ENCODE measurements at places on chromosomes 11 and 22.

DNA sequence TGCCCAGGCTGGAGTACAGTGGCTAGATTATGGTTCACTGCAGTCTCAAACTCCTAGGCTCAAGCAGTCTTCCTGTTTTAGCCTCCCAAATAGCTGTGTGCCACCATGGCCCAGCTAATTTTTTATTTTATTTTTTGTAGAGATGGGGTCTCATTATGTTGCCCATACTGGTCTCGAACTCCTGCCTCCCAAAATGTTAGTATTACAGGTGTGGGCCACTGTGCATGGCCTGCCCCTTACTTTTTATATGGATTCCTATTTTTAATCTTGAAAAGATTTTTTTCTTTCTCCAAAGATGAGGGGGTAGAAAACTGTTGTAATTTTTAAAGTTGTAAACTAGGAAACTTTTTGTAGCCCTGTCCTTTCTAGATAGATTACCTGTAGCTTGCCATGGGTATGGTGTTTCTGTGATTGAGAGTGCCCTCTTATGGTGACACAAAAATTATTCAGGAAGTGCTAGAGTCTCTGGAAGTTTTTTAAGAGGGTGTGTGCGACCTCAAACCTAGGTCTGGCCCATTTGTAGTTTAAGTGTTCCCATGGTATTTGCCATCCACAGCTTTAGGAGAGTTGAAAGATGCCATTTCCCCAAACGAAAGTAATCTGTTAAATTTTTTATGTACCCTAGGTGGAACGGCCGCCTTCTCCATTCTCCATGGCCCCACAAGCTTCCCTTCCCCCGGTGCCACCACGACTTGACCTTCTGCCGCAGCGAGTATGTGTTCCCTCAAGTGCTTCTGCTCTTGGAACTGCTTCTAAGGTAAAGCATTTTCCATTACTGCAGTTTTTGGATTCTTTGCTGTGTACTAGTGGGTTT, 32.4 kb downstream of the MCAM start:
- DNase-seq, result peak; percentile 4

DNA sequence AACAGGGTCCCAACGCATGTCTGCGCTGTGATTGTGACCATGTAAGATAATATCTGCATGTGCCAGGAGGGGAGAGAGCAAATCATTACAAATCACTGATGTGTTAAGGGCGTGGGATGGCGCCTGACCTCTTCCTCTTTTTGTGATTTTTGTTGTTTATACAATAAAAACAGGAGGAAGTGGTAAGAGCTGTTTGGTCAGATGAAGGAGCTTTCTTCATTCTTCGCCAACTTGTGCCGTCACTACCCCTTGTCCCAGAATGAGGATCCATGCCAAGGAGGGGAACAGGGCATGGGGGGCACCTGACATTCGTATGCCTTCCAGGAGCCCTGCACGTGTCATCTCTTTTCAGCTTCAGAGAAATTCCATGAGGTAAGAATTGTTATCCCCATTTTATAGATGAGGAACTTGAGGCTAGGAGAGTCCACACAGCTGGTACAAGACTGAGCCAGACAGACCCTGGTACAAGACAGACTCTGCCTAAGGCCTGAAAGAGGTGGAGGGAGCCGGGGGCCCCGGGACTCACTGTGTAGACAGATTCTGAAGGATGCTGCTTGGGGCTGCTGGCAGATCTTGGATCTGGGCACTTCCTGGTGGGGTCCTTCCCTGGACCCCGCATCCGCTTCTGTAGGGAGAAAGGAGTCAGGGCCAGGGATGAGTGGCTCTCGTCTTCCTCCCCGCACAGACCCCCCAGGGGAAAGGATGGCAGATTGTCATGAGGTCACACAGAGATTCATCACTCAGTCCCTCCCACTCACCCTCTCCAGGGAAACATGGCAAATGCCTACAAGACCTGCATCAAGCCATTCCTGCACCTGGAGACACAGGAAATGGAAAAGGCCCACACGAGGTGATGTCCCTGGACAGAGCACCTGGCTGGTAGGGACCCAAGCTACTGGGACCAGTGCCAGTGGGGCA, 34.6 kb downstream of the NFAM1 start:
- no peak for DNase-seq

DNA sequence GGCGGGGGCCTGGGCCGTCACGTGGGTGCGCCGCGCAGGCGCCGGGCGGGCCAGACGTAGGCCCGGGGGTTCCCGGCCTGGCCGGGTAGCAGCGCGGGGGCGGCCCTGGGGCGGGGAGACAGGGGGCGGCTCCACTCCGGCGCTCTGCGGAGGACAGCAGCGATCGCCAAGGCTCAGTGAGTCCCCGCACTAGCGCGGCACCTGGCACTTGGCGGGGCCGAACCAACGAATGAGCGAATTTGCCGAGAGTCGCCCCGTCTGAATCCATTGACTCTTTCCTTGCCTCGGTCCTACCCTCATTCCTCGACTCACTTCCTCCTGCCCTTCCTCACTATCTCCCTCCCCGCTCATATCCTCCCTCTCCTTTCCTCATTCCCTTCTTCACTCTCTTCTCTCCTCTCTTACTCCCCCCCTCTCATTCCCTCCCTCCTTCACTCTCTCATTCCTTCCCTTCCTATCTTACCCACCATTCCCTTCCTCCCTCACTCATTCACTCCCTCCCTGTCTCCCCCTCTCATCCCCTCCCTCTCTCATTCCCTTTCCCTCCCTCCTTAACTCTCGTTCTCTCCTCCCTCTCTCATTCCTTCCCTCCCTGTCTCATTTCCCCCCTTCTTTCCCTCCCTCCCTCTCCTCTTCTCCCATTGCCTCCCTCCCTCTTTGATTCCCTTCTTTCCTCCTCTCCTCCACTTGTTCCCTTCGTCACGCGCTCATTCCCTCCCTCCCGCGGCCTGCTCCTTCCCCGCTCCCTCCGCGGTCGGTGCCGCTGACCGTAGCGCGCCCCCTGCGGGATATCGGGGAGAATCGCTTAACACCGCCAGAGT, 476 bp upstream of the KLHL22 start:
- peak; percentile 88 for DNase-seq

- no peak for DNase-seq
Measured at GRCh38 chr11:60844870-60845221, 2.9 kb downstream of the CCDC86 start.

GRCh38 chr11:46273511-46274205, 3.8 kb upstream of the CREB3L1 start:
- peak; percentile 15 for DNase-seq

GRCh38 chr11:60303661-60304060, 23.2 kb downstream of the MS4A4A start:
- no peak for DNase-seq

DNA sequence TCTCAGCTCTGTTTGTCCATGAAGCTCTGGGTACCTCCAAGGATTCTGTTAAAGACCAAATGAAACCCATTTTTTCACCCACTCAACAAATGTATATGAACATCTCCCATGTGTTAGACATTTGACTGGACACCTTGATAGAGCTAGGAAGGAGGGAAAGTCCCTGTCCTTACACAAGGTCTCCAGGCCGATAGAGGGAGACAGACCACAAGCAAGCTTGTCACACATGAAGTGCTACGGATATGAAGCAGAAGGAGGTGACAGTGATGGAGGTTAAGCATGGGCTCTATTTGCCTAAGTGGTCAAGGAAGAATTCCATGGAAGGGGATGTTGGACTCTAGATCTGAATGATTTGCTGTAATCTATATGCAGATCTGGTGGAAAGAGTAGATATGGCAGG, 138.5 kb downstream of the MYO18B start:
- no peak for DNase-seq

DNA sequence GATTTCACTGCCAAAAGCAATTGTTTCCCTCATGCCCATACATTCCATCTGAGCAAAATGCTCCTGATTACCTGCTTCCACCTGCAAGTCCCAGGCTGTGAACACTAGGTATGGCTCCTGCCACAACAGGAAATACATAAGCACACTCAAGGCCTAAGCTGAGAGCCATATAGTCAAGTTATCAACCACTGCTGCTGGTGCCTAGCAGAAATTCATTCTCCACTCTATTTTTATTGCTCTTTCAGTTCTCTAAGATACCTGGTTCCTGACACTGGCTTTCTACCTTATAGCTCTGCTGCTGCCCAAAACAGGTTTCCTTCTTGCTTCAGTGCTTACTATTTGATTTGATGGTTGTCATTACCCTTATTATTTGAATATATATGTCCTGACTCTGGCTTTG, 31.6 kb downstream of the SLC36A4 start:
- no peak for DNase-seq

All from NCI-H345 (cell line).